Astrocyte (in vitro differentiated cells and primary cell): ENCODE measurements at places on chromosomes 13 and 19. TPM values are rescaled to one million over a fixed set of nuclear protein-coding genes. Genes with fewer than 3 reads are reported as not detected.

DNA sequence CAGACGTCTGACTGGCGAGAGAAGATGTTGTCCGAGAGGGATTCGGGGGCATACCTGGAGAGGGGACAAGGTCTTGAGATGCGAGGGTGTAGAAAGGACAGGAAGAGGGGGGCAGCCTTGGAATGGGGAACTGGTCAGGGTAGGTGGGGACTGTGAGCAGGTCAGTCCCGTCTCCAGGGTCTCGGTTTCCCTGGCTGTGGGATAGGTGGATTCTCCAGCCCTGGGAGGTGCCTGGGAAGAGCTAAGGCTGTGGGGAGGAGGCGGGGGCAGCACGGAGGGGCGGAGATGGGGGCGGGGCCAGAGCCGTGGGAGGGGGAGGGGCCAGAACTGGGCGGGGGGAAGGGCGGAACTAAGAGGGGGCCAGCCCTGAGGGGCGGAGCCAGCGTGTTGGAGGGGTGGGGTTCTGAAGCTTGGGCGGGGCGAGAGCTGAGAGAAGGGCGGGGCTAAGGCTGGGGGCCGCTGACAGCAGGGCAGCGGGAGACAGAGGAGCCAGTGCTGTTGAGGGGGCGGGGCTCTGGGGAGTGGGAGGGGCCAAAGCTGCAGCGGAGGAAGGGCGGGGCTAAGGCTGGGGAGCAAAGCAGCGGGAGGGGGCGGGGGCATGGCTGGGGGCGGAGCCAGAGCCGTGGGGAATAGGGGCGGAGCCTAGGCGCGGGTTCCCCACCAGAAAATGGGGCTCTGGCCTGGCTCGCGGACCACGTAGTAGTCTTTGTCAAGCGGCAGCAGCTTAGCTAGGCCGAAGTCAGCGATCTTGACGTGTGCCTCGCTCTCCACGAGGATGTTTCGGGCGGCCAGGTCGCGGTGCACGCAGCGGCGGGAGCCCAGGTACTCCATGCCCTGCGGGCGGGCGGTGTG, 9.5 kb upstream of the INSL3 start:
- DNase-seq, result peak; percentile 27
- H3K36me3 ChIP-seq, result no peaks in the 10 kb centered on the region
- H3K27me3 ChIP-seq, result peaks cover 9% of the 10 kb centered on the region
- no peak overlapping the region for H3K27ac ChIP-seq
- peak overlapping the region; percentile 49 for H3K4me3 ChIP-seq
- H3K4me1 ChIP-seq, result peaks cover 7% of the 10 kb centered on the region

DNA sequence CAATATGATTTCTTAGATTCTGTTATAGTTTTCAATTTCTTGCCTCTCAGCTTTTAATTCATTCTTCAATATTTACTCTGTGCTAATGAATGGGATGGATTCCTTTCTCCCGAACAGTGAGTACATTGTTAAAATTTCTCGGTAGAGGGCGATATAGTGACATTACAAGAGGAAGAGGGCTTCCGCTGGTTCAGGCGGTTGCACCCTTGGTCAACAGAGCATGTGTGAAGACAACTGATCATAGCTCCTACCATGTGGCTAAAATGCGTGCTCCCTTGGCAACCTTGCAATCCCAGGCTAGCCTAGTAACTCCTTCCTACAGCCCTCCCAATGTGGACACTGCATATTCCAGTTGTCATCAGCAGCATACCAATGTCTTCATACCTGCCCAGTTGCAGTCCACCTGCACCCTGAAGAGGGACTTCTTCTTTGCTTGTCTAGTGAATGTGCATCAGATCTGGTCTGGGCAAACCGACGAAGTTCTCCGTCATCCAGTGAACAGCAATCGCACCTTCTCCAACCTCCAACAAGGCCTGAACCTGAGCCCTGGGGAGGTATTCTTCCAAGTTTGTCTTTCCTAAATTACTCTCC, 653.0 kb upstream of the GPC6 start:
- no peaks in the 10 kb centered on the region for H3K36me3 ChIP-seq
- no peaks in the 10 kb centered on the region for H3K4me1 ChIP-seq
- no peaks in the 10 kb centered on the region for H3K27me3 ChIP-seq
- no peak overlapping the region for H3K4me3 ChIP-seq

DNA sequence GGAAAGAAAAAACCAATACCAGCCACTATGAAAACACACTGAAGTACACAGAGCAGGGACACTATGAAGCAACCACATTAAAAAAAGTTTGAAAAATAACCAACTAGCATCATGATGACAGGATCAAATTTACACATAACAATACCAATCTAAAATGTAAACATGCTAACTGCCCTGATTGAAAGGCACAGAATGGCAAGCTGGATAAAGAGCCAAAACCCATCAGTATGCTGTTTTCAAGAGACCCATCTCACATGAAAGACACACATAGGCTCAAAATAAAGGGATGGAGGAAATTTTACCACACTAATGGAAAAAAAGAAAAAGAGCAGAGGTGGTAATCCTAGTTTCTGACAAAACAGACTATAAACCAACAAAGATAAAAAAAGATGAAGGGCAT, 291.3 kb downstream of the SLC7A1 start:
- H3K36me3 ChIP-seq, result no peaks in the 10 kb centered on the region
- no peaks in the 10 kb centered on the region for H3K27me3 ChIP-seq
- H3K27ac ChIP-seq, result no peak overlapping the region

GRCh38 chr19:12647490-12648071, 19.0 kb downstream of the MAN2B1 start:
- H3K36me3 ChIP-seq, result no peaks in the 10 kb centered on the region
- H3K27me3 ChIP-seq, result no peaks in the 10 kb centered on the region
- H3K4me1 ChIP-seq, result no peaks in the 10 kb centered on the region
- H3K4me3 ChIP-seq, result no peak overlapping the region
- no peak for DNase-seq

- no peak overlapping the region for H3K27ac ChIP-seq
- no peak overlapping the region for H3K4me3 ChIP-seq
- H3K27me3 ChIP-seq, result peaks cover 3% of the 10 kb centered on the region
Observed at GRCh38 chr19:46111376-46111775, 13.1 kb downstream of the IGFL3 start.

- H3K4me1 ChIP-seq, result no peaks in the 10 kb centered on the region
- no peak overlapping the region for H3K4me3 ChIP-seq
- no peak overlapping the region for H3K27ac ChIP-seq
- DNase-seq, result no peak
- no peaks in the 10 kb centered on the region for H3K36me3 ChIP-seq
Observed at GRCh38 chr19:29559743-29560142, 33.9 kb downstream of the VSTM2B start.

DNA sequence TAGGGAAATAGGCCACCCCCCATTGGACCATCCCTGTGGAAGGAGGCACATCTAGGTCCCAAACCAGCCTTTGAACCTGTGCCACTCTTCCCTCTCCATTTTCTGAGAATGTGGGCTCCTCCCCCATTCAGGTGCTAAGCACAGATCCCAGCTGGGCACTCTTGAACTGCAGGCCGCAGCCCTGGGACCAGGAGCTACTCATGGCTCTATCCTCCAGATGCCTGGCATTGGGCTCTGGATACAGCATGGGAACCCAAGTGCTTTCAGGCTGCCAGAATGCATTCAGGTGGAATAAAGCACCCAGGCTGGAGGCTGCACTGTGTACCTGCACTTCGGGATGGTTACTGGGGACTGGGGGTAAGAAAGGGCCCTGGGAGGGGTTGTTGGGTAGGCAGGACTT, 1372.3 kb upstream of the SPRY2 start:
- H3K4me1 ChIP-seq, result no peaks in the 10 kb centered on the region
- H3K27ac ChIP-seq, result no peak overlapping the region
- H3K27me3 ChIP-seq, result no peaks in the 10 kb centered on the region

- H3K4me1 ChIP-seq, result no peaks in the 10 kb centered on the region
- no peak overlapping the region for H3K27ac ChIP-seq
- no peak for DNase-seq
- no peak overlapping the region for H3K4me3 ChIP-seq
- H3K27me3 ChIP-seq, result no peaks in the 10 kb centered on the region
- peaks cover 5% of the 10 kb centered on the region for H3K36me3 ChIP-seq
Observed at GRCh38 chr19:38634757-38635482, 12.5 kb upstream of the ACTN4 start.

GRCh38 chr13:61779456-61779855, 363.8 kb upstream of the PCDH20 start:
- no peak overlapping the region for H3K4me3 ChIP-seq
- no peak for DNase-seq
- no peaks in the 10 kb centered on the region for H3K36me3 ChIP-seq
- H3K27me3 ChIP-seq, result no peaks in the 10 kb centered on the region

DNA sequence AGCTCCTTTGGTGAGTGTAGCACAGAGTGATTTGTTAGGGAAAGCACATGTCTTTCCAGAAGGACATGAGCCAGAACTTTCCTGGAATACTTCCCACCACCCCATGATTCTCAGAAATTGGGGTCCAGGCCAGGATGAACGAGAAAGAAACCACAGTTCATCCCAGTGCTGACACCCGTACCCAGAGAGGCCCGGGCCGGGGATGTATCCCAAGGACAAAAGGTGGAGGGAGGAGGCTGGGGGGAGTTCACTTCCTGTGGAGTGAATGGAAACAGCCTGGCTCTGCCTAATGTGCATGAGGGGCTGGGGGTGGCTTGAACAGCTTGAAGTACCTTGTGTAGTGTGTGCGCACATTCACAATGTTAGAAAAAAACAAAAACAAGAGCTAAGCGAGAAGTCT, 47.5 kb downstream of the CDADC1 start:
- H3K27me3 ChIP-seq, result no peaks in the 10 kb centered on the region
- DNase-seq, result no peak
- H3K4me3 ChIP-seq, result no peak overlapping the region
- no peak overlapping the region for H3K27ac ChIP-seq
- peaks cover 3% of the 10 kb centered on the region for H3K4me1 ChIP-seq
- H3K36me3 ChIP-seq, result no peaks in the 10 kb centered on the region

DNA sequence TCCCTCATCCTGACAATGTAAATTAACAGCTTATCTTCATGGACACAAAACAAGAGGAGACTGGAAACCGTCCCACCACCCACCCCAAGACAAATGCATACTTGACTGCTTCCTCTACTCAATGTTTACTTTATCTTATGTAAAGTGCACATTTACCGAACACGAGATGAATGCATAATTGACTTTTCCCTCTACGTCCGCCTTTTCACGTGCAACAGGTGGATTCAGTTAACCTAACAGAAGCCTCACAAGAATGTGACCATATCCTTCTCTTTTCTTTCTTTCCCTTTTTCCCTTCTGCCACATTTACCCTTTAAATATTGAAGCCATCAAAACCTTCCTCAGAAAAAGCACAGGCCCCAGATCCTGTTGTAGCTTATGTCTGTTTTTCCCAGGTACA, 468.0 kb downstream of the UQCRFS1 start:
- H3K4me3 ChIP-seq, result no peak overlapping the region
- H3K27me3 ChIP-seq, result no peaks in the 10 kb centered on the region
- no peaks in the 10 kb centered on the region for H3K4me1 ChIP-seq
- no peak overlapping the region for H3K27ac ChIP-seq
- no peaks in the 10 kb centered on the region for H3K36me3 ChIP-seq
- DNase-seq, result no peak

GRCh38 chr19:2302319-2303210, 5.4 kb downstream of the LINGO3 start:
- H3K27ac ChIP-seq, result no peak overlapping the region
- DNase-seq, result peak; percentile 40
- peak overlapping the region; percentile 7 for H3K4me3 ChIP-seq

DNA sequence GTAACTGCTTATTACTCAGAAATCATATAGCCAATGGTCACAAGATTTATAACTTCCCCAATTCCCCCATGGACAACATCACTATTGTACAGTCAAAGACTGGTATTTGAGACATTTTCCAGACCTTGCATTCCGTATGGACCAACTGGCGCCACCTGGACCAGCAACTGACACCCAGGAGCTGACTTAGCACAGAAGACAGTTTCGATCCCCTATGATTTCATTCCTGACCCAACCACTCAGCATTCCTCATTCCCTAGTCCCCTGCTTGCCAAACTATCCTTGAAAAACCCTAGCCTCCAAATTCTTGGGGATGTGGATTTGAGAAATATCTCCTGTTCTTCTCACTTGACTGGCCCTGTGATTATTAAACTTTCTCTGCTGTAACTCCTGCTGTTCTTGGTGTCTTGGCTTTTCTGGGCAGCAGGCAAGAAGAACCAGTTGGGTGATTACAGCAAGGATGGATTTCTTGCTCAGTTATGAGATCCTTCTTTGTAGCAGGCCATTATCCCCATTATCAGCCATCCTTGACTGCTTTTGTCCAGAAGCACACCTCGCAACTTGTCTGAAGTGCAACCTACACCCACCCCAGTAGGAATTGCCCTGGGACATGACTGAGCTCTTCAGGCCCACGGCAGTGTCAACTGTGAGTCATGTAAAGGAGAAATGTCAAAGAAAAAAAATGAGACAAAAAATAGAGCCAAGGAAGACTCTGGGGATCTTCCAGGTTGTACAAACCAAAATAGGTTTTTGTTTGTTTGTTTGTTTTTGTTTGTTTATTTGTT, 13.7 kb upstream of the MAP3K10 start:
- DNase-seq, result no peak
- no peak overlapping the region for H3K27ac ChIP-seq
- no peaks in the 10 kb centered on the region for H3K36me3 ChIP-seq
- H3K27me3 ChIP-seq, result peaks cover 3% of the 10 kb centered on the region
- no peaks in the 10 kb centered on the region for H3K4me1 ChIP-seq

- no peaks in the 10 kb centered on the region for H3K27me3 ChIP-seq
- DNase-seq, result no peak
- no peaks in the 10 kb centered on the region for H3K4me1 ChIP-seq
- H3K4me3 ChIP-seq, result no peak overlapping the region
- no peak overlapping the region for H3K27ac ChIP-seq
- no peaks in the 10 kb centered on the region for H3K36me3 ChIP-seq
Observed at GRCh38 chr19:51784109-51784785, 10.7 kb upstream of the FPR3 start.

GRCh38 chr13:99634672-99635071, 133.4 kb downstream of the TM9SF2 start:
- no peak overlapping the region for H3K27ac ChIP-seq
- H3K4me1 ChIP-seq, result no peaks in the 10 kb centered on the region

DNA sequence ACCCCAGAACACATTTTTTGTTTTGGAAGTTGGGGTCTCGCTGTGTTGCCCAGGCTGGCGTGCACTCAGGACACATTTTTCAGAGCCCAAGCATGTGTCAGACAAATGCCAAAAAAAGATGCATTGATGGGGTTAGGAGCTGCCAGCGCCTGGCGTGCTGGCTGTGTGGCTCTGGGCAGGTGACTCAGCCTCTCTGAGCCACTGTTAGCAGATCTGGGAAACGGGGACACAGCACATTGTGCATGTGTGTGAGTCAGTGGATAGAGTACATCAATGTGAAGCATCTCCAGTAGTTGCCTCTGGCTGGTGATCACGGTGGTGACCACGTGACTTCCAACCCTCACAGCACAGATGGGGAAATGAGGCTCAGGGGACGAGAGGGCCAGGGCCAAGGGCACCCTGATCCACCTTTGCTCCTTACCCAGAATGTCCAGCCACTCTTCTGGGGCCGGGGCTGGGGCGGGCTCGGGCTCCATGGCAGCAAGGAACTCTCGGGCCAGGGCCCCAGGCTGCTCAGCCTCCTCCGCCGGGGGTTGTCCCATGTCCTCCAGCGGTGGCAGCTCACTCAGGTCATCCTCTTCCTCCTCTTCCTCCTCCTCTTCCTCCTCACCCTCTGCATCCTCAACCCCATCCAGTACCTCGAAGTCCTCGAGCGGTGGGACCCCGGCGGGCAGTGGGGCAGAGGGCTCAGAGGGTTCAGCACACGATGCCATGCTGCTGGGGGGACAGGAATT, 1.9 kb downstream of the FKBP8 start:
- H3K4me1 ChIP-seq, result peaks cover 14% of the 10 kb centered on the region
- H3K27ac ChIP-seq, result no peak overlapping the region
- H3K36me3 ChIP-seq, result peaks cover 9% of the 10 kb centered on the region
- H3K27me3 ChIP-seq, result no peaks in the 10 kb centered on the region
- no peak for DNase-seq
- H3K4me3 ChIP-seq, result no peak overlapping the region

Gene C19orf67
- total RNA-seq, result not detected in 2 replicates

Gene SELENOV
- total RNA-seq, result not detected in 2 replicates

Gene KIR3DL1
- total RNA-seq, result not detected in 2 replicates

Gene CYP4F11
- total RNA-seq, result not detected in 2 replicates
